ENCODE measurements at places on chromosomes 7 and 10.

DNA sequence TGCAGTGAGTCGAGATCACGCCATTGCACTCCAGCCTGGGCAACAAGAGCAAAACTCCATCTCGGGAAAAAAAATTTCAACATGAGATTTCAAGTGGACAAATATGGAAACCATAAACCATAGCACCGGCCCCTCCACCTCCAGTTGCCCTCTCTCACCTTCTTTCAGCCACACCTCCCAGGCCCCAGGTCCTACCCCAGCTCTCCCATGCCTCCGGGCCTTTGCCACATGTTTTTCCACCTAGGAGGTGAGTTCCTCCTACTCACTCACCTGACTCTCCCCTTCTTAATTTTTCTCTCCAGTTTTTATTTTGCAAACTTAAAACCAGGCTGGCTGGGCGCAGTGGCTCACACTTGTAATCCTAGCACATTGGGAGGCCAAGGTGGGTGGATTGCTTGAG is 13.7 kb upstream of the CLDN4 start:
- DNase-seq, result no peak

DNA sequence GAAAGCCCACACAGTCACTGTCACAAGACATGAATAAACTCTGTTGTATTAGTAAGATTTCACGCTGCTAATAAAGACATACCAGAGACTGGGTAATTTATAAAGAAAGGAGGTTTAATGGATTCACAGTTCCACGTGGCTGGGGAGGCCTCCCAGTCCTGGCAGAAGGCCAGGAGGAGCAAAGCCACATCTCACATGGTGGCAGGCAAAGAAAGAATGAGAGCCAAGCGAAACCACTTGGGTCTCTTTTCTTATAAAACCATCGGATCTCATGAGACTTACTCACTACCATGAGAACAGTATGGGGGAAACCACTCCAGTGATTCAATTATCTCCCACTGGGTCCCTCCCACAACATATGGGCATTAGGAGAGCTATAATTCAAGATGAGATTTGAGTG is 110.2 kb downstream of the ST8SIA6 start:
- no peak for DNase-seq

DNA sequence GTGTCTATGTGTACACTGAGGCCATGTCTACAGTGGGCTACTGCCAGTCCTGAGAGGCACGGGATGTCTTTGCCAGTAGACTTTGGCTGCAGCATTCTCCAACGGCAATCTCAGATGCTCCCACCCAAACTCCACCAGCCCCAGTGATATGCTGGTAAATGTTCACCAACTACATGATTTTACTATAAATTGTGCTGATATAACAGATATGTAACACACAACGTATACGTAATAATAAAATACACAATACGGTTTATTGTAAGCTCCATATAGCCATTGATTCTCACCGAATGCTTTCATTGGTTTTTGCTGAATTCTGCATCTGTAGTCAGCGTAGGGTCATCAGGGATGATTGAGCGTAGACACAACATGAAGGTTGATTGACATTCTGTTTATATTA is 47.3 kb upstream of the C7orf33 start:
- DNase-seq, result no peak

GRCh38 chr7:11648980-11649379 is 183.0 kb downstream of the THSD7A start:
- no peak for DNase-seq

DNA sequence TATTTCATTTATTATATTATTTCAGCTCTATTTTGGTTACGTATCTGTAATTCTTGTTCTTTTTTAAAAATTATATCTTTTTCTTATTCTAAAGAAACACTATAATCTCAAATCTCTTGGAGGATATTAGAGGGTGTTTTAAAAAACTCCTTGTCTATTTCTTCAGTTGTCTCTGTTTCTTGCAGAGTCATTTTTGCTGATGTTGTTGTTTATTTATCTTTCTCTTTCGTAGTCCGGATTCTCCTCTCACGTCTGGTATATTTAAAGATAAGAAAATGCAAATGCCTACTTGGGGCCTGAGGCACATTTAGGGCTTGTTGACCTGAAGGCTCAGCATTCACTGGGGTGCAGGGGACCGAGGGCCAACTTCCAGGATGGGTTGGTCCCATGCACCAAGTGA is 181.2 kb upstream of the CTBP2 start:
- DNase-seq, result no peak

DNA sequence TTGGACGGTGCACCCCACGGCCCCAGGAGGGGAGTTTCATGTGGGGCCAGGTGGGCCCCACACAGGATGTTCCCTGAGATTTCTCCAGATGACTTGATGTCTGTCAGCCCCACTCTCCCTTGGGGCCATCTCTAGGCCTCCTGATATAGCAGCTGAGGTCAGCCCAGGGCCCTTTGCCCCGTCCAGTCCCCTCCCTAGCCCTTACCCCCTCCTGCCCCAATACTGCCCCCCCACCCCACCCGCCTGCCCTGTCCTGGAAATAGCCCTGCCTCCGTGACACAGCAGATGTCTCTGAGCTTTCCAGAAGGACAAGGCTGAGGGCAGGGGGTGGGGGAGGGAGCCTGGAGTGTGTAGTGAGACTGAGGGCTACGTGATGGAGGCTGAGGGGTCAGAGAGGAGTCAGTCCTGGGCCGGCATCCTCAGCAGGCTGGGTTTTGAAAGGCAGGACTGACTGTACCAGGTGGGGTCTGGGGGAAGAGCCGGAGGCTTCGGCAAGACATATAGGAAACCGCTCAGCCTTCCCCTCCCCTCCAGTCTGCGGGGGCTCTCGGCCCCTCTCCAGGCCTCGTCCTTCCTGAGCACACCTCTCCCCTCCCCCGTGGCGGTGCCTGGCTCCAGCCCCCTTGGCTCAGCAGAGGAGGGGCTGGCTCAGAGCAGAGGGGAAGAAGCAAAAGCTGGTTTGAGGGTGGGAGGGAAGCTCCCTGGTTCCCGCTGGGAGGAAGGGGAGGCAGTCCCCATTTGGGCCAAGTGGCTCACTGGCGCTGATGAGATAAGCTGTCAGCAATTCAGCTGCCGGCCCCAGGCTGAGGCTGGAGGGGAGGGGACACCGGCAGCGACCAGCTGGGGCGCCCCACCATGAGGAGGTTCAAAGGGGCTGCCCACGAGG is 2.0 kb downstream of the FLNC start:
- peak; percentile 8 for DNase-seq

GRCh38 chr7:3879355-3880075 is 578.5 kb downstream of the SDK1 start:
- DNase-seq, result peak; percentile 22

- no peak for DNase-seq
Measured at GRCh38 chr10:452512-453426, 236.7 kb downstream of the DIP2C start.

- DNase-seq, result no peak
Measured at GRCh38 chr7:47847207-47847606, 101.1 kb downstream of the PKD1L1 start.

- DNase-seq, result no peak
Measured at GRCh38 chr7:44188480-44189225, 586 bp downstream of the GCK start.

DNA sequence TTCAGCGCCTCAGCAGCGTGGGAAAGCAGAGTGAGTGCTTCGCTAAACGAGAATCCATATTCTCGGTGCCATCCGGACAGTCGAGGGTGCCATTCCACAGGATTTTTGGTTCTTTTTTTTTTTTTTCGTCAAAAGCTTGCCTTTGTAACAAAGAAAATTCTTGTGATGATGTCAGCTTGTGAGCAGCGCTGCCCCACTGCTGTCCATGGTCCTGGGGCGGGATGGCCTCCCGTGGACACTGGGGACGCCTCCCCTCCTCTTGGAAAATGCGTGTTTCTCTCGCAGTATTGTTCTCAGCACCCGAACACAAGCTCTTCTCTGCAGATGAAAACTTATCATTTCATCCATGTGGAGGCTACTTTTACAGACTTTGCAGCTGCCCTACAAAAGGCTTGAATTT is 477.4 kb downstream of the TCERG1L start:
- DNase-seq, result no peak

Data from NCI-H2081 (cell line).